ENCODE measurements at places on chromosomes 16 and 17. TPM values are rescaled to one million over a fixed set of nuclear protein-coding genes. Genes with fewer than 3 reads are reported as not detected.

DNA sequence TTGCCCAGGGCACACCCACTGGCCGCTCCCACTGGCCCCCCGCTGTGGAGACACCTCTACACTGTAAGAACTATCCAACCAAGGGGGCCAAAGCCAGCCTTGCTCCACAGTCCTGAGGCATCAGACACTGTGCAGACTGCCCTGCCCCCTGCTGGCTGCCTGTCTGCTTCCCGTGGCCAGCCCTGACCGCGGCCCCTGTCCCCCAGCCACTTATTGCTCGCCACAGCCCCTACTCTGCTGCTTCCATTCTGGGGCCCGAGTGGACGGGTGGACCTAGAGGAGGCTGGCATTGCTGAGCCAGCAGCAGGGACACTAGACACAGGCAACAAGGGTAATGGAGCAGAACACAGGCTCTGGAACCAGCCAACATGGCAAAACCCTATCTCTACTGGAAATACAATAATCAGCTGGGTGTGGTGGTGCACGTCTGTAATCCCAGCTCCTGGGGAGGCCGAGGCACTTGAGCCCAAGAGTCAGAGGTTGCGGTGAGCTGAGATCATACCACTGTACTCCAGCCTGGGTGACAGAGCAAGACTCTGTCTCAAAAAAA lies 19.7 kb upstream of the LRRC37A3 start:
- no peak for DNase-seq

DNA sequence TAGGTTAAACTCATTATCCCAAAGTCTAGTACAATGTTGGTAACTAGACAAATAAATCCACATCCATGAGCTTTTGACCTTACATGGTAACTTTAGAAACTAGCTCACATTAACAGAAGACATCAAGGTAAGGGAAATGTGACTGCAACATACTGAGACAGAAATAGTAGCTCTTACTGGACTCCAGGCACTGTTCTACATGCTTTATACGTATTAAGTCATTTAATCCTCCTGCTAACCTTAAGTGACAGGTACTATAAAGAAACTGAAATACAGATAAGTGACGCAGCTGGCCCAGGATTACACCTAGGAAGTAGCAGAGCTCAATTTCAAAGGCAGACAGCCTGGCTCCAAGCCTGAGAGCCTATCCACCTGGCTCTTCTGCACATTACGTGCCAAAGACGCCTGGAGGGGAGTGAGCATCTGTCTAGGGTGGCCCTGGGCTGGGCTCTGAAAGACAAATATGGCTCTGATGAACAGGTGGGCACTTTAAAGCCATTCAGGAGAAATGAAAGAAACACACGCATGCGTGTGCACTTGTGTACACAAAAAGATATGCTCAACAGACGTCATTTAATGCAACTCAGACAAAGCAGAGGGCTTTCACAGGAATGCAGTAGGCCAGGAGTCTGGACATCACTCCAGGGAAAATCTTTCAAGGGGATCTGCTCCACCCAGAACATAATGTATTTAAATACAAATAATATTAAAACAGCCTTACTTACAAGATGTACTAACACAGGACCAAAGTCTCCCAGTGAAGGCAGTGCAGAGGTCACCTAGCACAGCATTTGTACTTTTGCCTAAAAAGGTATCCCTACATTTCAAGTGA lies 4.4 kb downstream of the ZC3H7A start:
- DNase-seq: no peak

DNA sequence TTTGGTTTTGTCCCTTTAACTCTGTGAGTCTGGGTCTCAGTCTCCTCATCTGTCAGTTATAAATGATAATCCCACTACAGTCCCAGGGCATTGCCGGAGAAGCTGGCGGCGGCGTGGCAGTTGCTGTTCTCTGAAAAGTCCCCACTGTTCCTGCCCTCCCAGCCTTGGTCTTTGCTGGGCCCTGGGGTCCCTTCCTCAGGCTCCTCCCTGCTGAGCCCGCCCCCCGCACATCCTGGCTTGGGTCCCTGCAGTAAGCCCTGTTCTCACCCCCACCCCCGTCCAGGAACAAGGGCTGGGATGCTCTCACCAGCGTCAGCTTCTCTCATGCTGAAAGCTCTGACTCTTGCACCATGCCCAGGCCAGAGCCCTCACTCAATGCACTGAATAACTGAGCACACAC lies 35.3 kb upstream of the PEMT start:
- DNase-seq: no peak

Gene TMEM235
- total RNA-seq: not detected

Gene TBX4
- not detected for total RNA-seq
